ENCODE measurements at places on chromosomes 3 and 15. TPM values are rescaled to one million over a fixed set of nuclear protein-coding genes. Genes with fewer than 3 reads are reported as not detected.

- peak; percentile 81 for DNase-seq
Measured at GRCh38 chr15:90956274-90957030, 1.8 kb downstream of the RCCD1 start.

DNA sequence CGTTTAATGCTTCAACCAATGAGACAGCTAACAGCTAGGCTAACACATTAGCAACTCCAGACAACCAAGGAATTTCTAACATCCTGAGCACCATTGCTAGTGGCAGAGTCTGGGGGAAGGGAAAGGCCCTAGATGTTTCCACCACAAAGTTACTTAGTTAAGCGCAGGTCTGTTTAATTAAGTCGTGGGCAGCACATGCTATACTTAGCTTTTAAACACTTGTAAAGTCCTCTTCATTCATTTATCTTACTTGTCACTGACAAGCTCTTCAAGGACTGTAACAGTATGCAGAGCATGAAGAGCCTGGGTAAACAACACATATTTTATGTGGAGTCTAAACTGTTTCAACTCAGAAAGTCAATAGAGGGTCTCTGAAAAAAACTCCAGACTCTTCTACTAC, 221.1 kb upstream of the WNT5A start:
- DNase-seq: no peak

ISLR2 gene
- polyA plus RNA-seq: 1.7 TPM

DNA sequence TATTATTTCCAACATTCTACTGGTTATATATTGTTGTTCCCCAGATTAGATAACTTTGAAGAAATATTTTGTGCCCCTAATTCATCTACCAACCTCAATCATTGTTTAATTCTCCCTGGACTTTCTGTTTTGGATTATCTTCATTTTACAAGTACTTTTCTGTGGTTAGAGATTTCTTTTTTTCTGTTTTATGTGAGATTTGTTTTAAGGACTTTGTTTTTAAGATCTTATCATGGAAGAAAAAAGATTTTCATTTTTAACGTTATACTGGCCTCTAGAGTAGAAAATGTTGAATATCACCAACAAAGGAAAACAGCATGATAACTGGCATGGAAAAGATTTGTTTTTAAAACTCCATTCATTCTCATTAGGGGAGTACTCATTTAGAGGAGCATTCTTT, 210.9 kb upstream of the KCNMB2 start:
- DNase-seq: no peak

- DNase-seq: peak; percentile 81
Measured at GRCh38 chr15:75666823-75667501, 19.2 kb downstream of the SNX33 start.

ECE2 gene
- not detected for polyA plus RNA-seq

DNA sequence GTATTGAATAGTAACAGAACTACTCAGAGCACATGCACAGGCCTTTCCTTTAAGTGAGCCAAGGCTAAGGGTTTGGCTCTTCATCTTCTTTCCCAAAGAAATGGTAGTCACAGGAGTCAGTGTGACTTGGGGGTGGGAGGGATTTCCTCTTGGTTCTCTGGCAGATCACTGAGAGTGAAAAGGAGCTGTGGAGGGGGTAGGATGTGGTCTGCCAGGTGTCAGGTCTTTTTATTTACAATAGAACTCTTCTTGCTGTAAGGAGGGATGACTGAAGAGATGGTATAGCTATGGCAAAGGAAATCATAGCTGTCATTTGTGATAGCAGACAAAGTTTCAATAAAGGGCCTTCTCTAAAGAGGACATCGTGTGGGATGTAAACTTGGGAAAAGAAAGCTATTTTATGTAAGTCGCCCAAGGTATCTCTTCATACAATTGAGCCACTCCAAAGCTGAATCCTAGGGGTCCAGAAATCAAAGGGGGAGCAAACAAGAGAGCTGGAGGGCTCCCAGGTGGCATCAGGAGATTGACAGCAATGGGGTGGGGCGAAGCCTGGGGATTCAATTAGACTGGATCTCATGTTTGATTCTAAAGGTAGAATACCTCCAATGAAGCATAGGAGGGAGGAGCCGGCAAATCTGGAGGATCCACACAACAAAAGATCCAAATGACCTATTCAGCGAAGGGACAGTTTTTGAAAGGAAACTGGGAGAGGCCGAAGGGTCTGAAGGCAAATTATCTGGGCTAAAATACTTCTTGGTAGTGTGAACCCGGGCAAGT, 20.0 kb upstream of the CHD2 start:
- no peak for DNase-seq

GRCh38 chr3:48684054-48684349, 1.7 kb downstream of the NCKIPSD start:
- DNase-seq: no peak

AHSG gene
- not detected for polyA plus RNA-seq
